ENCODE measurements at places on chromosomes 3 and 15.

DNA sequence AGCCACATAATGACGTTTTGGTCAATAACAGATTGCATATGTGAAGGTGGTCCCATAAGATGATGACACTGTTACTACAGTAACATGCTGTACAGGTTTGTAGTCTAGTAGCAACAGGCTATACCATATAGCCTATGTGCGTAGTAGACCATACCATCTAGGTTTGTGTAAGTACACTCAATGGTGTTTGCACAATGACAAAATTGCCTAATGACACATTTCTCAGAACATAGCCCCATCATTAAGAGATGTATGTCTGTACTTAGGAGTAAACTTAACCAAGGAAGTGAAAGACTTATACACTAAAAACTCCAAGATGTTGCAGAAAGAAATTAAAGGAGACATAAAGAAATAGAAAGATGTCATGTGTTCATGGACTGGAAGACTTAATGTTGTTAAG is 66.2 kb downstream of the RPLP1 start:
- no peak for DNase-seq

DNA sequence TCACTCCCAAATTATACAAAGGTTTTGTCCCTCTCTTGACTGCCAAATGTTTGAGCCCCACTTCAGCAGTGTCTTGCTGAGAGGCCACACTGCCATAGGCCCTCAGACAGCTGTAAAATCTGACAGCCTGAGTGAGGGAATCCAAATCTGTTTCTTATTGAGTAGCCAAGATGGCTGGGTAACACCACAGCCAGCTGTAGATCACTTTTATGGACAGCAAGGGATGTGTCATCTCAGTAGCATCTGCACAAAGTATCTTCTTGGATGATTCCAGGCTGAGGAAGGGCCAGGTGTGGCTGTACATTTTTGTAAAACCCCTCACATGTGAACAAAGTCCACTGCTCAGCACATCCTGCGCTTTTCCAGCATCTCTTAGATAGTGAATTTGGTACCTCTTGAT is 237.0 kb upstream of the LRTM1 start:
- no peak for DNase-seq

DNA sequence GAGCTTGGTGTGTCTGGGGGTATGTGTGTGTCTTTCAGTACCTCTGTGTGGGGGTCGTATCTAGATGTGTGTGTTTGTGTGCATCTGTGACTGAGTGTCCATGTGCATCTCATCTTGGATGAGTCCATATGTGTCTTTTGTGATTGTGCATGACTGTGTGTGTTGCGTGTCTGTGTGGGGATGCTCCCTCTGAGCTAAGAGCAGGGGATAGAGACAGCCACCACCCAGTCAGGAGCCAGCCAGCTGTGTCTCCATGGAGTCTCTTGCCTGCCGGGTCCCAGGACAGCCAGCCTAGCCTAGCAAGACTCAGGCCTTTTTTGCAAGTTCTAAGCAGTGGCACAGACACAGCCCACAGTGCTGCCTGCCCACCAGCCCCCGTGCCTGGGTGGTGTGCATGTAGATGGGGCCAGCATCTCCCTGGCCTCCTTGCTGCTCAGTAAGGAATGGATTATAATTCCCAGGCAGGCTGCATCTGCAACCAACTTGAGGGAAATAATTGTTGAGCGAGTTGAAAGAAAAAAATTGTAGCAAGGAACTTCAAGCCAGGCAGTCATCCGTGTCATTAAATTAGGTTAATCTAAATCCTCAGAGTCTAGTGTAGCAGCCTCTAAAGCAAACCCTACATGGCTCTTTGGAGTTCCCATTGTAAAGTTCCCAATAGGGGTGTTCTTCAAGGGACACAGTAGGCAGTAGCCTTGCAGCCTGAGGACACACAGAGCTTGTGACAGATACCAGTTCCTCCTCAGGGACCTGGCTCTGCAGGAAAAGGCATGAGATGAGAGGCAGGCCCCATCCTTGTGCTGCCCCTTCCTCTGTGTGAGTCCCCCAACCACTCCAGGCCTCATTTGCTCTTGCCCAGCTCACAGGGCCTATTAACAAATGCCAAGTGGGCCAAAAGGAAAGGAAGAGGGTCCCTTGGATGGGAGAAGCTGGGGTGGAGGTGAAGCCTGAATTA is 35.9 kb upstream of the MRPS22 start:
- DNase-seq = no peak

DNA sequence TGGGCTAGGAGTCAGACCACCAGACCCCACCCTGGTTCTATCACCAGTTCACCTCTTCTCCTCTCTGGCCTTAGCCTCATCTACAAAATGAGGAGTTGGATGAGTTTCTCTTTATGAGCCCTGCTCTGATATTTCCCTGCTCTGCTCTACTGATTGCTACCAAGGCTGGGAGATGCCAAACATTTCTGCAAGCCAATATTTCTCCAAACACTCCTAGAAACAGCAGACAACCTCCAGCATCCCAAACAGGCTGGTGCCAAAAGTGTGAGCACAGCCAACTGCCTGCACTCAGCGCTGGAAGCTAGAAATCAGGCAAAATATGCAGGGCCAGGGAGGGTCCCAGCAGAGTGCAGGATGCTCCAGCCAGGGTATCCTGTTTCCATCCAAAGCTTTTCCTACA is 10.8 kb downstream of the DAPK2 start:
- no peak for DNase-seq

GRCh38 chr3:118942195-118942594 is 92.5 kb downstream of the IGSF11 start:
- no peak for DNase-seq

DNA sequence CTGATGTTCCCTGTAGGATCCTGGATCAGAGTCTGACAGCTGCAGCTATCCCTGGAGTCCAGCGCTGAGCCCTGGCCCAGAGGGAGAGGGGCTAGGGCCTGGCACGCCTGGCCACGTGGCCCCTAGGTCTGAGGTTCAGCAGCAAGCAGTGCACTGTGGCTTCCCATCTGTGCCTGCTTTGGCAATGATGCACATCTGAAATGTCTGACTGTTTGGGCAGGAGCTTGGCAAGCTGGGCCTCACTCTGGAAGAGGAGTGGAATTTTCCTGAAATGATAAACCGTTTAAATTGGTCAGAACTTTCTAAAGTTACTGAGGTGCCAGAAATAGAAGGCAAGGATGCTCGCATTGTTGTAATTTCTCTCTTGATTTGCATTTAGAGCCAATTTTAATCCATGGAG is 48.8 kb upstream of the MRPS22 start:
- DNase-seq = no peak

DNA sequence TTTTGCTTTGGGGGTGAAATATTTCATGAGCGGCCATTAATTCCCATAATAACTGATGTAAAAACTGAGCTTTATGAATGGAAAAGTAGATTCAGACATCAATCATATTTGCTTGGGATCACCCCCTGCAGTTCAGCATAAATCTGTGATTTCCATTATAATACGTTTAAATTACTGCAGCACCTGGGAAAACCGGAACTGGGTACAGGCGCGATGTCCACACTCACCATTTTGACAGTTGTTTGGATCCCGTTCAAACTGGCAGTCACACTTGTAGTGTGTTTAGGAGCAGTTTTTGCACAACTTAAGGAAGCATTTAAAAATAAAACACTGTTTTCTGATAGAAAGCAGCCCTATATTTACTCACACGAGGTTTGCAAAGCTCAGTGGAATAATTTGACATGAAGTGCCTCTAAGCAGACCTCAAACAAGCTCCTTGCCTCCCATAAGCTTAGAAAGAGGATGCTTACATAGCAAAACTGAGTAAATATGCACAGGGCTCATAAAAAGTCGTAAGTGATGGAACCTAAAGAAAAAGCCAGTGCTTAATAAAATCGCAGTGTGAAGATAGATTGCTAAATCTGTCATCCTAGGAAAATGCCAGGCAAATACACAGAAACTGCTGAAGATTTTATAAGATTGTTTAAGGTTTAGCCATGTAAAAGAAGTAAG is 377.6 kb downstream of the PTPRG start:
- no peak for DNase-seq

DNA sequence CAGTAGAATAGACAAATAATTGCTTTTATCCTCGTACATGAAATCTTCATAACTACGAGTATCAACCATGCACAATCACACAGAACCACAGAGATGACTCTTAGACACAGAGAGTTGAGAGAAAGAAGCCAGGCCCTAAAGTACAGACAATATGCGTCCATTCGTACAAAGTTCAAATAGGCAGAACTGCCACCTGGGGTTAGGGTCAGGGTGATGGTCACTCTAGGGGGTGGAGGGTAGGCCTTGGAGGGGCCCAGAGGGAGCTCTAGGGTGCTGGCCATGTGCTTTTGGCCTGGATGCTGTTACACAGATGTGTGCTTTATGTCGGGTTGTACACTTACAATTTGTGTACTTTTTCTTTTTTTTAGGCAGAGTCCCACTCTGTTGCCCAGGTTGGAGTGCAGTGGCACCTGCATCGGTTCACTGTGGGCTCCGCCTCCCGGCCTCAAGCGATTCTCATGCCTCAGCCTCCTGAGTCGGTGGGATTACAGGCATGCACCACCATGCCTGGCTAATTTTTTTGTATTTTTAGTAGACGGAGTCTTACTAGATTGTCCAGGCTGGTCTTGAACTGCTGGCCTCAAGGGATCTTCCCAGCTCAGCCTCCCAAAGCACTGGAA is 65.9 kb upstream of the KLF13 start:
- no peak for DNase-seq

DNA sequence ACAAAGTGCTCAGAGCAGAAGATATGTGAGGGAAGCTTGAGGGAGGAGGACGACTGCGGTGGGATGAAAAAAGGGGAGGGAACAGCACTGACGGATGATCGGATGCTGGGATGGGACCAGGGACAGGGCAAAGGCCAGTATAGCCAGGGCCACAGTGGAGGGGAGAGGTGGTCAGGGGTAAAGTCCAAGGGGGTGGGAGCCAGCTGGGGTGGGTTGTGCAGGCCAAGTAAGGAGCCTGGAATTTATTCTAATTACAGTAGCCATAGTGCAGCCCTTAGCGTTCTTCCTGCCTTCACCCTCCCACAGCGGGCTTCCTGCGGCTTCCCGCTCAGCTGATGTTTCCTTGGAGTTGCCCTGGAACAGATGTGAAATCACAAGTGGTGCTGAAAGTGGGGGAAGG is 7.6 kb upstream of the APEH start:
- no peak for DNase-seq

DNA sequence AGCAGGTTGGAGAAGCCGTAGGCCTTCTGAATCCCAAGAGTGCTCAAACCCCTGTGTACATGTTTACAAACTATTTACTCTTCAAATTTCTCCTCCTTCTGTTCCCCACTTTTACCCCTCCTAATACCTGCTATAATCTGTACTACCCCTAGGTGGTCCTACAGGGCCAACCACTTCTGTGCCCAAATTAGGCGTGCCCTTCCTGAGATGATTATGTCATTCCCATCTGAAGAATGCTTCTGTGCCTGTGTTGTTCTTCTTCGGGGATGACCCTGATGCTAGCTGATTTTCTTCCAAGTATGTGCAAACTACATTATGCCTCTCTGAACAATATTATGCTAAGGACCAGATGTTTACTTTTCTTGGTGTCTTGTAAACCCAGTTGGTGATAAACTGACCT is 20.5 kb downstream of the RBP2 start:
- DNase-seq = no peak

DNA sequence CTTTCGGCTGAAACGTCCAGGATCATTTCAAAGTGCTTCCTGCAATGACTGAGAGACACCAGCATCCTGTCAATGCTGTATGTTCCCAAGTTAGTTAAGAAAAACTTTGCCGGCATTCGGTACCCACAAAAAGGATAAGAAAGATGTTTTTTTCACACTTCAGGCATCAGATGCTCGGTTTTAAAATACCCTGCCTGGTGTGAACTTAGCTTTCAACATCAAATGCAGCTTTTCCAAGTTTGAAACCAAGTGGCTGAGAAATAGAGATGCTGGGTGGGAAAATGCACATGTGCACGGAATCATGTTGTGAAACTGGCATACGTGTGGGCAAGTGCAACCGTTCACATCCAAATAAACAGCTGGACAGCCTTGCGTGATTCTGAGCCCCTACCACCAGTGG is 254.9 kb upstream of the IGF1R start:
- DNase-seq = no peak

DNA sequence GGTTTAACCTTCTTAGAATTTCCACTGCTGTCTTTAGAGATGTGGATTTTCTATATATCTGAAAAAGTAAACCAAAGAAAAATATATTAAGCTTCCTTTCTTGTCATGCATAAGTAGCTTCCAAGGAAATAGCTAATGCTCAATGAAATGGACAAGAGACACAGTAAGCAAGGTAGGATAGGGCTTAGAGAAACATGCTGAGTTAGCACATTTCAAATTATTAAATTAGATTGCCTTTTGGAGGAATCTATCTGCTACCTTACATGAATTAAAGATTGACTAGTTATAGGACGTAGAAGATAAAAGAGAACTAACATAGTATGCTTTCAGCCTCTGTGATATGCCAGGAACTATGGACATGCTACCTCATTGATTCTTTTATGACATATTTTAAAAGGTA is 824.6 kb downstream of the TUSC7 start:
- DNase-seq = no peak

DNA sequence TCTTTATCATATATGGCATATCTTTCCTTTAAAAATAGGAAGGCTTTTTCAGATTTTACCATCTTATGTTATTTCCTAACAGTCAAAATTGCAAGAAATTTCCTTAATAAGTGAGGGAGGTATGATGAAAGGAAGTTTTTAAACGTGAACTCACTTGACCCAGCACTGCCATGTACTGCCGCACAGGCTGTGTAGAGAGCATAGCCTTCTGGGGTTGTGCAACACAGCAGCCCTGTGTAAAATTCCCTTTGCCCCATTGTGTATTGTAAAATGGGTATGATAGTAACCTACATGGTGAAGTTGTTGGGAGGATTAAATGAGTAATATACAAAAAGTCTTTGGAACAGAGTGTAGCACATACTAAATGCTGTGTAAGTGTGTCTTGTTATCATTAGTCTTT is 78.6 kb downstream of the PEX5L start:
- no peak for DNase-seq

DNA sequence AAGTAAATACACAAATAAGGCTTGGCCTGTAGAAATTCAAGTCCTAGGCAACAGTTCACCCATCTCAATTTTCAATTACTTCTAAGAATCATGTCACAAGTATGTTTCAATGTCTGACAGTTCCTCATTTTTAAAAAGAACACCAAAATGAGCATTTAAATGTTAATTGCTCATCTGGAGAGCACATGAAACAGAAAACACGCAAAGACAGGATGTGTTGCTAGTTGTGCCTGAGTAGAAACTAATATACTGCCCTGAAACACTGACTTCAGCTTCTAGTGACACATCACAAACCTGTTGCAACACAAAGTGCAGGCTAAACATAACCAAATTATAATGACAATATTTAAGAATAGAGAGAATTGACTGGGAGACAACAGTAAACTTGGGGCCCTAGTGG is 167.3 kb upstream of the THBS1 start:
- no peak for DNase-seq

- DNase-seq = no peak
Observed at GRCh38 chr3:21158861-21159542, 592.0 kb downstream of the ZNF385D start.

GRCh38 chr3:134077649-134078161 is 48.0 kb upstream of the SLCO2A1 start:
- no peak for DNase-seq

DNA sequence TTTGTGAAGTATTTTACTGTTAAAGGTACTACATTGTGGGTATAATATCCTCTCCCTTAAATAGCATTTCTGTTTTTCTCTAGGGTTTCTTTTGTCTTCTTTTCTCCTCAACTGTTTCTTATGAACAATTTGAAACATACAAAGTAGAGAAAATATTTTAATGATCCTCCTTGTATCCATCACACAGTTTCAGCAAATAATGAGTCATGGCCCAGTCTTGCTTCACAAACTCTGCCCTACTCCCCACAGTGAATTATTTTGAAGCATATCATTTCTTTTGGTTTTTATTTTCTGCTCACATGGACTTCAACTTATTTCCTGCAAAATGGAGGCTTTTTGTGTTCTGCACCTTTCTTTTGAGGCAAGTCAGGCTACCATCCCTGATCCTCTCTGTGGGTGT is 6.1 kb upstream of the SCAANT1 start:
- no peak for DNase-seq
